ENCODE measurements at places on chromosomes 3 and 15. TPM values are rescaled to one million over a fixed set of nuclear protein-coding genes. Genes with fewer than 3 reads are reported as not detected.

ALPK3 gene
- total RNA-seq: 12.7 TPM

BNIP2 gene
- total RNA-seq: 158 TPM

DNAH1 gene
- 9.5 TPM for total RNA-seq

LDHAL6B gene
- not detected for total RNA-seq

GOLGA6A gene
- total RNA-seq: not detected

KCNMB3 gene
- 2.2 TPM for total RNA-seq

TM6SF1 gene
- total RNA-seq: 34.3 TPM

LINS1 gene
- 18.5 TPM for total RNA-seq

SLC35A5 gene
- 26.6 TPM for total RNA-seq

WDR6 gene
- 60.2 TPM for total RNA-seq

Data from subcutaneous adipose tissue (tissue), 4 donors.